Stimulated activated CD8-positive, alpha-beta memory T cell treated with anti-CD3 and anti-CD28 coated beads, Interleukin-15, amount 100 ng/mL, for 4 hours (primary cell): ENCODE measurements at places on chromosomes 6 and 20.
A peak's percentile ranks its signal among the peaks of the same experiment; 100 is the strongest.

GRCh38 chr6:149445095-149445466, 39.7 kb downstream of the ZC3H12D start:
- DNase-seq: no peak

DNA sequence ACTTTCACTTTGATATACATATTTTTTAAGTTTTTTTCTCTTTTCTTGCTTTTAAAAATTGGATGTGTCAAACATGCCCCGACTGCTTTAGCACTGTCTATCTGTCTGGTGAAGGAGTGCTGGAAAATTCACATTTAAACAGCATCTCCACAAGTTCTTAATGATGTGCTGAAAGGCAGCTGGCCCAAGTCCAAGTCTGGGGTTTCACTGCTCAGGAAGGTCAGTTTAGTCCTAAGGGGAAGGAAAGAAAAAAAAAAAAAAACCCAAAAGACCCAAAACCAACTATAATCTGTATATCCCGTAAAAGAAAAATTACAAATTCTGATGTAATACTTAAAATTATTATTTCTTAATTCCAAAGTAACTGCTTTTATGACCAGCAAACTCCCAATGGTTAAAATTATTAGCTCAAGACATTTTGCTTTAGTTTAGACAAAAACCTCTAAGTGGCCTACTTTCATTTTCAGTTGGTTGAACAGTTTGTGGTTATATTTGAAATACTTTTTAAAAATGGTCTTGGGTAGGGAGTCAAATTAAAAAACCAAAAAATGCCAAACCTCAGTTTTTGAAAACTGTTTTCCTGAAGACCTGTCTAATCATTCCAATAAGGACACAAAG, 79.5 kb upstream of the PREP start:
- no peak for DNase-seq

- DNase-seq: no peak
Observed at GRCh38 chr6:147141711-147142308, 62.4 kb upstream of the STXBP5 start.

GRCh38 chr6:167706313-167707109, 120.2 kb upstream of the AFDN start:
- peak; percentile 51 for DNase-seq

- DNase-seq: no peak
Observed at GRCh38 chr6:170143401-170144150, 147.3 kb downstream of the DLL1 start.

- DNase-seq: no peak
Observed at GRCh38 chr6:52543262-52543661, 33.6 kb downstream of the TRAM2 start.

GRCh38 chr6:159012201-159012600, 12.2 kb upstream of the RSPH3 start:
- DNase-seq: no peak

GRCh38 chr6:43886717-43887339, 116.8 kb downstream of the VEGFA start:
- no peak for DNase-seq

- DNase-seq: no peak
Observed at GRCh38 chr6:28817808-28818145, 106.0 kb downstream of the TRIM27 start.

DNA sequence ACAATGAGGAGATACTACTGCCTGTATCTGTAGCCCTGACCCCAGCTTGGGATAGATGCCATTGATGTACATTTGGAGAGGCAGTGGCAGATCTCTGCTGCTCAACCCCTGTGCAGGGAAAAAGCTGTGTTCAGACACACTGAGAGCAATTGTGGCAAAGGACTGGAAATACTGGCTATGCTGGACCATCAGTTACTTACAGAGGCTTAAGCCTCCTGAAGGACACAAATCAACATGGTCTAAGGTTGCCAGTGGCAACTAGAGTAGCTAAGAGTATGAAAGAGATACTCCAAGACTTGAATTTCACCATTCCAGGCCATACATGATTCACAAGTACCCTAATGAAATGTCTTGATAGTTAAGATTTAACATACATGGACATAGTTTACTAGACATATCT, 32.4 kb upstream of the ENPP4 start:
- no peak for DNase-seq

DNA sequence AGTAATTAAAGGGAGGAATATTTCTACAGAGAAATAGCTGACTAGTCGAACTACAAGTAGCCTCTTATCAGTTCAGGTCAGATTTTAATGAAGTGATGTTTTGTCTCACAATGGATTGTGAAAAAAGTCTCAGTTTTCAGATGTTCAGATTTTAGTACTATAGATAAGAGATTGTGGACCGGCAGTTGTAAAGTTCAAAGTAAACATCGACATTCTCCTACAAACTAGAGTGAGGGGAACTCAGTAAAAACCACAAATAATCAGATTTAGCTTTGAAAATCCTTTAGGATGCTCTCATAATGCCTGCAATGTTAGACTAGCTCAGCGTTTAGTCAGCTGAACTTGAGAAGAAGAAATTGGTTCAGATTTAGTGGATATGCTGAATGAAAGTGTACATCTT, 39.9 kb downstream of the RCAN2 start:
- no peak for DNase-seq

GRCh38 chr6:12957321-12958051, 240.9 kb downstream of the PHACTR1 start:
- no peak for DNase-seq

GRCh38 chr6:11894212-11894611, 115.6 kb upstream of the ADTRP start:
- DNase-seq: no peak
